ENCODE measurements at places on chromosomes 16 and 17.

DNA sequence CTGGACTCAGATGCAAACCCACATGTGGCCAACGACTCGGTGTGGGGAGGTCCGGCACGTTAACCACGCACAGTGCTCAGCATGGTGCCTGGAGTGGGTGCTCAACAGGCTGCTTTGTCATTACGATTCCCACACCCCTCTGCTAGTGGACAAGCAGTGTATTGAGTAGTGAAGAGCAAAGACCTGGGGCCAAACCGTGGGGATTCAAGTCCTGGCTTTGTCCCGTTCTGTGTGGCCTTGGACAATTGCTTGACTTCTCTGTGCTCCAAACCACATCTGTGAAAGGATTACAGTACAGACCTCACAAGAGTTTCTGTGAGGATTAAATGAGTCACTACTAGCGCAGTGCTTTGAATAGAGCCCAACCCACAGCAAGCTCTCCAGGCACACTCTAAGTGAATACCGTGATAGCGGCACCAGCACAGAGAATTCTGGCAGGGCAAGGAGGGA lies 33.8 kb downstream of the TRPV2 start:
- DNase-seq, result no peak

DNA sequence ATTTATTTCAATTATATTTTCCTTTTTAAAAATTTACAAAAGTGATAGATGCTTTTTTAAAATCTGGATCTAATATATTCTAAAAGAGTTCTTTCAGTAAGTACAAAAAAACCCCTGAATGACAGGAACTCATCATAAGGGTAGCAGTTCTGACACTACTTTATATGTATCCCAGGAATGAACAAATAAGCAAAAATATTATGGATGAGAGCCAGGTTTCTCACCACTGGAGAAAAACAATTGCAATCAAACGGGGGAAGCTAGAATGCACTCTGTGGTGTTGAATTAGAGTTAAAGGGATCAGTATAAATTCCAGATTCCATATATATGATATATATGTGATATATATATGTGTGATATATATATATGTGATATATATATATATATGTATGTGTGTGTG lies 23.2 kb upstream of the NDRG4 start:
- DNase-seq, result no peak

DNA sequence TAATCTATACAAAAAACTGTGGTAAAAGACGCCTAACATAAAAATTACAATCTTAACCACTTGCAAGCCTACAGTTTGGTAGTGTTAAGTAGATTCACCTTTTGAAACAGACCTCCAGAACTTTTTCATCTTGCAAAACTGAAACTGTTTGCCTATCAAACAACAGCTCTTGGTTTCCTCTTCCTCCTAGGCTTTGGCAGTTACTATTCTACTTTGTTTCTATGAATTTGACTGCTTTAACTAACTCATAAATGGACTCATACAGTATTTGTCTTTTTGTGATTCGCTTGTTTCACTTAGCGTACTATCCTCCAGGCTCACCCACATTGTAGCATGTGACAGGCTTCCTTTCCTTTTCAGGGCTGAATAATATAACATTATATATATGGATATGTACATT lies 97.0 kb downstream of the PRKCA start:
- no peak for DNase-seq

- DNase-seq, result peak; percentile 81
Measured at GRCh38 chr16:4474192-4474961, at the start of gene NMRAL1. TSS of gene NMRAL1 (minus strand) at chr16:4474625. CDS start at chr16:4474132, 493 bp downstream.

DNA sequence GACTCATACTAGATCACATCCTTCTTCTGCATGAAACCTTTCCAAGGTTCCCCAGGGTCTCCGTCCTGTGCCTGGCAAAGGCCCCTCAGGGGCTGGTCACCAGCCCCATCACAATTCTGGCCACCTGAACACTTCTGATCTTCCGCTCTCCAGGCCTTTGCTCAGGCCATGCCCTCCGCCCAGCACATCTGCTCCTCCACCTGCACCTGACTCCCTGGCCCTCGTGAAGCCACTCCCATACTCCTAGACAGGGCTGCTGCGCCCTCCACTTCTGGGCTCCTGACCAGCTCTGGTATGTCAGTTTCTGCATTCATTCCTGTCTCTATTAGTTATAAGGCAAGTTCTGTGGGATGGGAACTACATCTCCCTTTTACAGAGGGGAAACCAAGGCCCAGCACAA lies 1.9 kb upstream of the MYL11 start:
- no peak for DNase-seq

- no peak for DNase-seq
Measured at GRCh38 chr17:35314415-35315216, 58.8 kb downstream of the SLFN11 start.

GRCh38 chr16:69618721-69619120 lies 53.0 kb downstream of the NFAT5 start:
- no peak for DNase-seq

DNA sequence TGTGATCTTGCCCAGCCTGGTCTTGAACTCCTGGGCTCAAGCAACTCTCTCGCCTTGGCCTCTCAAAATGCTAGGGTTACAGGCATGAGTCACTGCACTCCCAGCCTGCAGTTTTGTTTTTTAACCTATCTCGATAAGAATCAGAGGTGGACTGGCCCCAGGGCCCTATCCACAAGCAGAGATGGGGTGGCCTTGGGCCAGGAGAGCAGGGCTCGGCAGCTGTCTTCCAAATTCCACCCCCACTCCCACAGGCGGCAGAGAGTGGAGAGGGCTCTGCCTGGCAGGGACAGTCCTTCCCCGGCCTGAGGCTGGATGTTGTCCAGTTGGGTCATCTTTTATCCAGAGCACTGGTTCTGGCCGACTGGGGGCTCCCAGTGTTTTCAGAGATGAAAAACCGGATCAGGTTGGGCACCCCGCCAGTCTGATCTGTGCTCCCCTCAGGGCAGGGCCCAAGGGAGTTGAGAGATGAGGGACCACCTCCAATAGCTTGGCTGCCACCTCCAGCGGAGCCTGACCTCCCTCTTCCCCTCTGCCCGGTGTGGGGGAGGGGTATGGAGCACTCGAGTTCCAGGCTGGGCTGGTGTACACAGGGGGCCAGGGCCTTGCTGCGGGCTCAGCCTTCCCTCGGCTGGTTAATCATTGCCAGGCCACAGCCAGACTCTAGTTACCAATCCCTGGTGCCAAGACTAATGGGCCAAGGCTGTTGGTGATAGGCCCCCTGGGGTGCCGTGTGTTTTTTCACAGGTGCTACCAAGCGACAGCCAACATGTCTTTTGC lies 30.3 kb upstream of the MYO15B start:
- DNase-seq, result no peak

DNA sequence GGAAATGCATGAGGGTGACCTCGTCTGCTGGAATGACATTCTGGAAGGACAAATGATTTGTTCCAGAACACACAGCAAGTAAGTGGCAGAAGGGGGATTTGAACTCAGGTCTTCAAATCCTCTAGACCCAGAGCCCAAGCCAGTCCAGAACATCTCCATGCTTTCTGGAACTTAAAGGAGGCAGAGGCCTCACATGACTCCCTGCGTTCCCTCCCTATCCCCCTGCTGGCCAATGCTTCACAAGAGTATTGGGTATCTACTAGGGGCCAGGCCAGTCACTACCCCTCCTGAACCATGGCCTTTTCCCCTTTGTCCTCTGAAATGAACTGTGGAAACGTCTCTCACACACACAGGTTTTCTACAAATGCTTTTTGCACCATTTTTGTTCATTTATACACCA lies 7.6 kb upstream of the BEAN1 start:
- DNase-seq, result no peak

GRCh38 chr17:19762515-19762961 lies 14.4 kb upstream of the ALDH3A1 start:
- DNase-seq, result peak; percentile 60

DNA sequence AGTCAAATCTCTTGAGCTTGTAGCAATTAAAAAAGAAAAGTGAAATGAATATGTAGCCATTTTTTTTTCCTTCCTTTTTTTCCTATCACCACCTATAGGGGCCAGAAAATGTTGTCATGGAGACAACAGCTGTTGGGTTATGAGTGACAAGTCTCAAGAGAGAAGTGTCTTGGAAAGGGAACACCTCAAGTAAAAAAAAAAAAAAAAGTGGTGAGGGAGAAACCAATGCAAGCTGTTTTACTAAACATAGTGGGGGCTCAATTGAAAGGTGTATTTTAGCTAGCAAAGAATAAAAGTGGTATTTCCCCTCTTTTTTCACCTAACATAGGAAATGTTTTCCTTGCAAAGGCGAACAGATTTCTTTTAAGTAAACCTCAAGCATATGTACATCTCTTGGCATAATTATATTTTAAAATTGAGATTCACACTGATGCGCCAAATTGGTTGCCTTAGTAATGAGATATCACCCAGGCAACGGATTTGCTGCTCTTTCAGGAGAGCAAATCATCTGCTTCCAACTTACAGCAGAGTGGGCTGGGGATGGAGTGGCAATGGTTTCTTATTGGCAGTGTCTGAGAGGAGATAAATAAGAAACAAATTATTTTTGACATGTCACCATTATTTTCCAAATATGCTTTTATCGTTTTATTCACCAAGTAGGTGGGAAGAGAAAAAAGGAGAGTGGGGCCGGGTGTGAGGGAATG lies 183.6 kb downstream of the MYO1D start:
- no peak for DNase-seq

DNA sequence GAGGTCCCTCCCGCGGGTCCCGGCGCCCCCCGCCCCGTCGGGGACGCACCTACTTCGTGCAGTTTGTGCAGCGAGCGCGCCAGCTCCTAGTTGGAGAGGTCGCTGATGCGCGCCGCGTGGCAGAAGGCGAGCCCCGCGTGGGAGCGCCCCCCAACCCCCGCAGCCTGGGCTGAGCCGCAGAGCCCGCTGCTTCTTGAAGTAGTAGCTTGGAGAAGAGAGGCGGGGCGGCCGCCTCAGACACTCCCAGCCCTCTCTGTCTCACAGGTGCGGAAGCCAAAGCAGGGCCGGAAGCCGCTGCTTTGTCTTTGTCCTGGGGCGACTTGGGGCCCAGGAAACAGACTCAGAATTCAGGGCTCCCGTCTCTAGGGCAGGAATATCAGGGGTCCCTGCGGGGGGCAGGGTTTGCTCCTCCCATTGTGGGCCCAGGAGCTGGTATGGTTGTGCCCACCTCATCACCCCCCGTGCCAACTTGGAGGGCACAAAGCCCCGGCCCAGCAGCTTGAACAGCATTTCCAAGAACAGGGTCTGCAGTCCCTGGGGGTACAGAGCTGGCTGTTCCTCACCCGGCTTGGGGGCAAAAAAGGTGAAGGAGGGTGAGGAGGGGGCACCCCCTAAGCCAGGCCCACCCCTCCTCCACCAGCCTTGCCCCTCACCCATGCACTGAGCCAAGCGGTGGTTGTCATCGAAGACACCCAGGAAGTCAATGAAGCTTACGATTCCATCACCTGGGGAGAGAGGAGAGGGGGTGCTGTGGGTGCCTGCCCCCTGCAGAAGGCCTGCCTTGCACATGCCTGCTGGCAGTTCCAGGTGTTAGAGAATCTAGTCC lies 13.5 kb downstream of the SPATA32 start:
- peak; percentile 79 for DNase-seq

DNA sequence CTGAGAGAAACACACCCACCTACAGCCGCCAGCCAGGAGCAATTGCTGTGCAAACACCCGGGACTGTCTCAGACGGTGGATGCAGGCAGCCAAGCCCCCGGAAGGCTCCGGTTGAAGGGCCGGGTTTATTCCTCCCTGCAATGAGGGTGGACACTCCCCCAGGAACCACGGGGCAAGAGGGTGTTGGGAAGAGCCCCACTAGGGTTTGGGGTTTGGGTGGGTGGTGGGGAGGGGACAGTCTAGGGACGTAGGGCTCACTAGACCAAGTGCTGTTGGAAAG lies 19.2 kb downstream of the JPH3 start:
- no peak for DNase-seq

- DNase-seq, result no peak
Measured at GRCh38 chr17:27310565-27311110, 16.7 kb downstream of the WSB1 start.

DNA sequence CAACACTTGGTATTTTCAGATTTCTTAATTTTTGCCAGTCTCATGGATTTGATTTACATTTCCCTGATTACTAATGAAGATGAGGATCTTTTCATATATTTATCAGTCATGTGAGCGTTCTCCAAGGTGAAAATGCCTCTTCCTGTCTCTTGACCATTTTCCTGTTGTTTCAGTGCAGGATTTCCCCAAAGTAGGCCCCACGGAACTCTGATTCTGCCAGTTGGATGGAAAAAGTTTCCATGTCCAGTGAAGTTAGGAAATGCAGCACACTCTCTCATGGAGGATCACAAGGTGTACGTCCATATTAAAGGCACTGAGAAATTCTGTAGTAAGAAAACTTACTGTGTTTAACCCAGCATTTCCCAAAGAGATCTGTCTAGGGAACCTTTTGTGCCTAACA lies 16.5 kb upstream of the LIMD2 start:
- DNase-seq, result no peak

- no peak for DNase-seq
Measured at GRCh38 chr16:78473031-78473699, 373.7 kb downstream of the WWOX start.

GRCh38 chr17:70582777-70583176 lies 413.4 kb downstream of the KCNJ2 start:
- DNase-seq, result no peak

DNA sequence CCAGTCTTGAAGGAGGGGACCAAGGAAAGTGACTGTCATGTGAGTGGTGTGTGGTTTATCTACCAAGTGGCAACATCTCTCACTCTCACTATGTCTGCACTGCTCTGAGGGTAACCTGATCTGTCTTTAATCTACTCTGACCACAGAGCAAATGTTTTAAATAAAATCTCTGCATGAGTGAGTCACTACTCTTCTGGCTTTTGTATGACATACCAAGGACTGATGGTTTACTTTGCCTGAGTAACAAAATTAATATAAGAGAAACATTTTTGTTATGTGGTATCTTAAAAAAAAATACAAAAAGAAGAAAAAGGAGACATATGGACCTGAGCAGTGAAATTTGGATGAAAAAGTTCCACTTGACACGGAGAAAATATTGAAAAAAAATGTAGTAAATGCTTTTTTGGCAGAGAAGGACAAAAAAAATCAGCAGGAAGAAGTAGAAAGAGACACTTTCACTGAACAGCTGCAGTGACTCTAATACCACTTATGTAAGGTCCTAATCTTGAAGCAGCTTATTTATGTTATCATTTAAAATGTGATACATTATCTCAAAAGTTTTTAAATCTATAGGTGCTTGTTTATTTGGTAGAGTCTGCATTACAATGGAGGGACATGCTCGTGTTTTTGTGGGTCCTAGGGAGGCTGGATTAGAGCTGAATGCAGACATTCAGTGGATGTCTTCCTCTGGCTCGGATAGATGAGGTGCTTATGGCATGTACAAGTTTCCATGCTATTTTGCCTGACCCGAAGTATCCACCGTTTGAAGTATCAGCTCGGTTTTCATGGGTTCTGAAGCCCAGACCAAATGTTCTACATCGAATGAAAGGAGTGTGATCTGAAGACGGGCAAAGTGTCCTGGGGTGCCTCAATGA lies 240.7 kb downstream of the MAP2K6 start:
- no peak for DNase-seq

GRCh38 chr16:84198401-84198800 lies 7.4 kb downstream of the ADAD2 start:
- no peak for DNase-seq

Data from effector memory CD8-positive, alpha-beta T cell (primary cell).